ENCODE measurements at places on chromosomes 6 and 20. TPM values are rescaled to one million over a fixed set of nuclear protein-coding genes. Genes with fewer than 3 reads are reported as not detected.

OR2B6 gene
- 0.23 TPM for total RNA-seq

PKHD1 gene
- total RNA-seq = 66.2 TPM

CCM2L gene
- total RNA-seq = 12.7 TPM

SLC18B1 gene
- total RNA-seq = 17.3 TPM

MRPS10 gene
- total RNA-seq = 27.1 TPM

CRISP1 gene
- total RNA-seq = not detected

Measured in metanephros (tissue), 2 donors.